A172 (cell line): ENCODE measurements at places on chromosomes 11 and 22.

DNA sequence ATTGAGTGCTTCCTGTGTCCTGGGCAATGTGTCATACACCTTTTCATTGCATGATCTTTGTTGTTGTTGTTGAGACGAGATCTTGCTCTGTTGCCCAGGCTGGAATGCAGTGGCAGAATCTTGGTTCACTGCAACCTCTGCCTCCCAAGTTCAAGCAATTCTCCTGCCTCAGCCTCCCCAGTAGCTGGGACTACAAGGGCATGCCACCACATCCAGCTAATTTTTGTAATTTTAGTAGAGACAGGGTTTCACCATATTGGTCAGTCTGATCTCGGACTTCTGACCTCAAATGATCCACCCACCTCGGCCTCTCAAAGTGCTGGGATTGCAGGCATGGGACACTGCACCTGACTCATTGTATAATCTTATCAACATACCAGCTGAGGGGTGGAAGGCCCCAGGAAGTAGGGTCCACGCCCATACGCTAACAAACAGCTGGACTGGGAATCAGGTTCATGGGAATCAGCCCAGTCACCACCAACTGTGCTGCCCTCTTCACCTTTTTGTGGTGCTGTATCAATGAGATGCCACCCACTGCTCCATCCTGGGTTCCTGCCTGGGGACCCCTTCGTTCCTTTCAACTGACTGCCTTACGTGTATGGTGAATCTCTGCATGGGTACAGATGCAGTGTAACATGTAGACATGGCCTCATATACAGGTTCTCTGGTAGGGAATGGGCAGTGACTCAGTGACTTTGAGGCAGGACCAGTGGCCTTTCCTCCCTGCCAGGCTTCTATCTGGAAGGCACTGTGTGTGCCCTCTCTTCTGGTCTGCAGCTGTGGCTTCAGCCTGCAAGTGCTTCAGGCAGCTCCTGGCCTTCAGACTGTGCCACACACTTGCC is 32.5 kb upstream of the YWHAH start:
- peak; percentile 61 for DNase-seq

- DNase-seq, result no peak
These were observed 20.1 kb upstream of the MCHR1 start for GRCh38 chr22:40659166-40659565.

- no peak for DNase-seq
These were observed 3.0 kb upstream of the RRP7A start for GRCh38 chr22:42522546-42522945.

DNA sequence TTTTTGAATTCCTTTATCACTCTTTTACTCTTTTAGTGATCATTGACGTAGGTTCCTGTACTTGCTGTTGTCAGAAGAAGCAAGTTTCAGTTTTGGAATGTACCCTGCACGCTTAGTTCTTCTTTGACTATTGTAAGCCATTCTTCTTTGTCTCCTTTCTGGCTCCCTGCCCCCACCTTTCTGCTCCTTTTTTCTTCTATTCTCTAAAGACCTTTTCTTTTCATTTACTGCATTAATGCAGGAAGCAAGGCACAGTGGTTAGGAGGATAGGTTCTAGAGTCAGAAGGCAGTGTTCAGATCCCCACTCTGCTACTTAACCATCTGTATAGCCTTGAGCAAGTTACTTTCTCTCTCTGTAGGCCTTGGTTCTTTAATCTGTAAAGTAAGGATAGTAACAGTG is 33.7 kb upstream of the RAG2 start:
- DNase-seq, result no peak

- no peak for DNase-seq
These were observed 540 bp downstream of the MEN1 start for GRCh38 chr11:64809781-64810241.

DNA sequence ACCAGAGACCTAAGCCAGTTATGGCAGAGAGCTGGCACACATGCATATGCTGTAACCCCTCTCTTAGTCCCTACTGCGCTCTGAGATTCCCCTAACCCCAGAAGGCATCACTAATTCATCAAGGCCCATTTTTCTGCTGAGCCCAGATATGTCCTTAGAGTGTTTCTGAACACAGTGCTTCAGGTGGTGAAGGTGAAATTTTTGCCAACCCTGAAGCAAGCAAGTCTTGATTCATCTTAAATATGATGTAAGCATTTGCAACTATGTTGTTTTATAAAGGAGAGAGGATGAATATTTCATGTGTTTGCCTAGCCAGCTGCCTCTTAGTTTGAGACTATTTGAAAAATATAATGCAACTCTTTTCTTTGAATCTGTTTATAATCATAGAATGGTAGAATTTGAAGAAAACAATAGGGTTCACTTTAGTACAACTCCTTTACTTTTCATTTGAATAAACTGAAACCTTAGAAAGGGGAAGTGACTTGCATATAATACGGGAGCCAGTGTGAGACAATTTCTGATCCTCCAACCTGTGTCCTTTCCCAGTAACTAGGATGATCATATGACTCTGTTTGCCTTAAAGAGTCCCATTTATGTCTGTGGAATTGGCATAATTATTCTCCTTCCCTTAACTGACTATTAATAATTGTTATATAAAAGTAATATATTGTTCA is 194.3 kb upstream of the MTNR1B start:
- DNase-seq, result no peak

DNA sequence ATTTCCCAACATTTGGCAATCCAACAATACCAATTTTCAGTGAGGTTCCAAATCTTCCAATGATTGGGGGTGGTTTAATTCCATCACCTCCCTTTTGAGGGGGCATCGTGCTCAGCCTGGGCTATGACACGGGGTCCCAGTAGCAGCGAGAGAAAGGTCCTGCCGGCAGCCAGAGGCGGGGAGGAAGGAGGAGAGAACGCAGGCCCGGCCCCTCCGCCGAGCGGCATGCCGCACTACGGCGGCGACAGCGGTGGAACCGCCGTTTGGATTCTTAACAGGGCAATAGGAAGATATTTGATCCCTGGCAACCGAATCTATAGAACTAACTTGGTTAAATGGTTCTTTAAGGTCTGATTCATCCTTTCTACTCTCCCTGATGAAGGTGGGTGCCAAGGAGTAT is 18.3 kb upstream of the NDUFA6 start:
- no peak for DNase-seq

DNA sequence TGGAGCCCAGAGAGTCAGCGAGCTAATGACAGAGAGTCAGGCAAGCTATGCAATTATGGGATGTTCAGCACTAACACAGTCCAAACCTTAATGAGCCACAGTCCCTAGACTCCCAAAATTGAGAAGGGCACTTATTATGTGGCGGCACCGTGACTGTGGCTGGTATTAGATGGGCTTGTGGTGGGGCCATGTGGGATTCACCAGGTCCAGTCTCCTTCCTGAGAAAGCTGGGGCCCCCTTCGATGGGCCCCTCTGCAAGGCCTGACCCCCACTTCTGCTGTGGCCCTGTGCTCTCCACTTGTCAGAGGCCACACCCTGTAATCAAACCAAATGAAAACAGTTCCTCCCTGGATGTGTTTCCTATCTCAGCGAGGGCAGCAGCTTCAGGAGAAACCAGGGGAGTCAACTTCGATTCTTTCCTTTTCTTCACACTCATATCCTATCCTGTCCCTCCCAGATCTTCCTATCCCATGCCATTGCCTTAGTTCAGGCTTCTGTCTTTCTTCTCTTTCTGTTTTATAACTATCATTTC is 42.9 kb downstream of the INSC start:
- no peak for DNase-seq

- no peak for DNase-seq
These were observed 455.3 kb downstream of the SOX6 start for GRCh38 chr11:15901054-15901453.

GRCh38 chr11:11245453-11245852 is 107.6 kb downstream of the CSNK2A3 start:
- DNase-seq, result no peak

DNA sequence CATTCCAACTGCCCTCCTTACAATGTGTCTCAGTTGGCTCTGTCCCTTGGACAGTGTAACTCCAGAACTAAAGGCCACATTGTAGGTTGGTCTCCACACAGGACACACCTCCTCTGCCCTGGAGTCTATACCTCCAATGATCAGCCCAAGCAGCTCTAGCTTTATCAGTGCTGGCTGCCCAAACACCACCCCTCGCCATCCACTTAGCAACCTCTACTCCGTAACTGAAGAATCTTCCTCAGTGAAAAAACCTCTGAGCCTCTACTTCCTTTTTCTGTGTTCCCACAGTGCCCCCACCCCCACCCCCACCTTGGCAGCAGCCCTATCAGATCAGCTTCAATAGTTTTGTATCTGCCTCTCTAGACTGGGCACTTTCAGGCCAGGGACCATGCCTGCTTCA is 33.4 kb downstream of the SERPINH1 start:
- no peak for DNase-seq

DNA sequence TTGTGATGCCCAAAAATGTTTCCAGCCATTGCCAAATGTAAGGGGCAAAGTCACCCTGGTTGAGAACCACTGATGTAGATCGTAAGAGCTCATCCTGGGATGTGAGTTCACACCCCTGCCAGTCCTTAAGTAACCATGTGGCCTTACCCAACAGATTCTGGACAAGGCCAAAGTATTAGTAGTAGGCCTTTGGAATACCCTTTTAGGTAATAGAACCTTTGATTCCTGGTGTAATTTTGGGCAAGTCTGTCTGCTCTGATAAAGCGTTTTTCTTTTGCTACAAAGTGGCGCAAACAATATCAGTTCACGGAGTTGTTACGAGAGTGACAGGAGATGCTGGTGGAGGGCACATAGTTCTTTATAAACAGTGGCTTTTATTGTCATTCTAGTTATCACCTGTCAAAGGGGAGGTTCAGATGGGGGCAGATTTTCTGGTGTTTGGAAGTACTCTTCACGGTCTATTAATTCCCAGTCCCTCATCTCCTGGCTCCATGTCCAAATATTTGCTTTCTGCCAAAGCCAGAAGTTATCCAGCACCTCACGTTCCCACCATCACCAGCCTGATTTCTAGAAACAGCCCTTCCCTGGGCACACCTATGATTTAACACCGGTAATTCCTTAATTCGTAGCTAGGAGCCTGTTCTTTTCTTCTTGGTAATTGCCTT is 73.8 kb upstream of the CRYBB3 start:
- no peak for DNase-seq

DNA sequence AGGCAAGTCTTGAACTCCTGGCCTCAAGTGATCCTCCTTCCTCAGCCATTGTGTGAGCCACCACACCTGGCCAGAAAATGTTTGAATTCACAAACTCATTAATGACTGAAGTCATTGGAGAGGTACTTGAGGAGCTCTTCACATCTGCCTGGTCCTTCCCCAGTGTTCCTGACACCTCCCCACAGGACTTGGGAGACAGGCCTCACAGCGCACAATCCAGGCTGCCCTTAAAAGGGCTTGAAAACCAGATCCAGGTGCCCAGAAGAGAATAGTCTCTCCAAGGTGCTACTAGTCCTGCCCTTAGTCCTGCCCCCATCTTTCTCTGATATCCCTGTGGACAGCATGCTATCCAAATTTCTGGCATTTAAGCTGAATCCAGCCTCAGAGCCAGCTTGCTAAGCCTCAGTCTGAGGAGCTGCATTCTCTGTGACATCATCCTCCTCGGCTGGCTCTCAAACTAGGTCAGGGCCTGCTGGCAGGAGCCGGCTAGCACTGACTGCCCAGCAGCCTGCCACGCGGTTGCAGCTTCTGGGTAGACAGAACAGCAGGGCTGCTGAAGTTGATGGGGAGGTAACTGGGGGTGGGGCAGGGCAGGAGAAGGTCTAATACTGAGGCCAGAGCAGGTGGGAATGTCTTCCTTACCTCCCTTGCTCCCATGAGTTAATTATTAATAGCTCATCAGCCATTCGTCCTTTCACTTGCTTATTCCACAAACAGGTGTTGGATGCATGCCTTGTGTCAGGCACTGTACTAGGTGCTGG is 35.3 kb upstream of the NECTIN1 start:
- DNase-seq, result no peak

DNA sequence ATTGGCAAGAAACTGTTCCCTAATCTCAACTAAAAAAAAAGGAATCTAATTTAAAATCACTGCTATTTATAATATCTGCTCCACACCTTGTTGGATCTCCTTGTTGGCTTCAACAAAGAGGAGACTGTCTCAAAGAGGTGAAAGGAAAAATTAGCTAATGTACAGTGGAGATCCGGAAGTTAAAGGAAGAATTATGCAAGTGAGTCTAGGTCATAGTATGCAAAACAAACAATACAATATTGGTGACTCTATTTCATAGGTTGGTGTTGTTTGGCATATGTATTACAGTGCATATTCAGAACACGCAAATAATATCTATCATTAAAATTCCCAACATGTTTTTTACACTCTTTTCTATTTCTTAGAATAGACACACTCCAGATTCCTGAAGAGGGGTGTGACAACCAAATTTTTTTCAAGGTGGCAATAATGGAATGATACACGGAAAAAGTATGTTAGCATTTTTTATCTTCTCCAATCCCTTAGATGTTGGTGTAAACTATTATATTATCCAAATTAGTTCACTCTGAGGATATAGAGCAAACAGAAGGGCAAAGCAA is 685.3 kb downstream of the KCNA4 start:
- DNase-seq, result no peak

- no peak for DNase-seq
These were observed 1392.4 kb downstream of the TBC1D22A start for GRCh38 chr22:48154943-48155240.

DNA sequence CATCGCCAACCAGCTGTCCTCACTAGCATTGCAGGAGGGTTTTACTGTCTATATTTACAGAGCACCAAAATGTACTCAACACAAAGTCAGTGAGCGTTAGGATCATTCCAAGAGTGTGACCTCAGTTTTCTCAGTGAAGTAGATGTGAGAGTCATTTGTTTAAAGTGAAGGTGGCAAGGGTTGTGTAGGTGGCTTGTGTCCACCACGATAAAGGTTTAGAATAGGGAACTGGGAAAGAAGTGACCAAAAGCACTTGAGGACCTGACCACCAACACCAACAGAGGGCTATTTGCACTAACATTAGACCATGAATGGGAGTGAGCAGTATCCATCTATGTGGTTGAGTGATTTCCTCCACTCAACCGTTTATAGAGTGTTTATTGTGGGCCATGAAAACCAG is 152.5 kb upstream of the POU2AF2 start:
- no peak for DNase-seq

- no peak for DNase-seq
These were observed 140.2 kb downstream of the SNX19 start for GRCh38 chr11:130776061-130776419.

DNA sequence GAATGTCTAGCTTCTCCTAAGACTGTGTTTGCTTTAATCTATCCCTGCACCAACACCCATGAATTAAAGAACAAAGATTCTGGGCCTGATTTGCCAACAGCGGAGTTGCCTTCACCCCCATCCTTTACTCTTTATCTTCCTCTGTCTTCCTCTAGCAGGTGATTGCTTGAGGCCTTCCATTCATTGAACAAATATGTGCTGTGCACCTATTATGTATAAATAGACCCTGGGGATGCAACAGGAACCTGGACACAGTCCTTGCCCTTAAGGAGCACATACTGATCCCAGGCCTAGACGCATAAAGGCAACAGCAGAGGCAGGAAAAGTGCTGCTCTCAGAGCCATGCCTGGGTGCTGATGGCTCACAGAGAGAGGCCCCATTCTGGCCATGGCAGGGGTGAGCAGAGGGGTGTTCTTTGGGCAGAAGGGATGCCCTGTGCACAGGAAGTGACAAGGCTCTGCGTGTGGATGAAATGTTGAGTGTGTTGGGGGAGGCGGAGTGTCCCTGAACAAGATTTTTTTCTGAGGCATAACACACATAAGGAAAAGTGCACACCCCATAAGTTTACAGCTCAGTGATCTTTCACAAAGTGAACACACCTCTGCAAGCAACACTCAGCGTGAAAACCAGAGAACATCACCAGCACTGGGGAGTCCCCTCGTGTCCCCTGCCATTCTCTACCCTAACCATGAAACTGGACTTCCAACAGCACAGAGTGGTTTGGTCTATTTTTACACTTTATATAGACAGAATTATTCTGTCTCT is 145.9 kb downstream of the GRIK4 start:
- no peak for DNase-seq
